ENCODE measurements at places on chromosomes 12 and 14.

GRCh38 chr14:99696929-99697328 is 12.8 kb downstream of the CYP46A1 start:
- no peak for DNase-seq

DNA sequence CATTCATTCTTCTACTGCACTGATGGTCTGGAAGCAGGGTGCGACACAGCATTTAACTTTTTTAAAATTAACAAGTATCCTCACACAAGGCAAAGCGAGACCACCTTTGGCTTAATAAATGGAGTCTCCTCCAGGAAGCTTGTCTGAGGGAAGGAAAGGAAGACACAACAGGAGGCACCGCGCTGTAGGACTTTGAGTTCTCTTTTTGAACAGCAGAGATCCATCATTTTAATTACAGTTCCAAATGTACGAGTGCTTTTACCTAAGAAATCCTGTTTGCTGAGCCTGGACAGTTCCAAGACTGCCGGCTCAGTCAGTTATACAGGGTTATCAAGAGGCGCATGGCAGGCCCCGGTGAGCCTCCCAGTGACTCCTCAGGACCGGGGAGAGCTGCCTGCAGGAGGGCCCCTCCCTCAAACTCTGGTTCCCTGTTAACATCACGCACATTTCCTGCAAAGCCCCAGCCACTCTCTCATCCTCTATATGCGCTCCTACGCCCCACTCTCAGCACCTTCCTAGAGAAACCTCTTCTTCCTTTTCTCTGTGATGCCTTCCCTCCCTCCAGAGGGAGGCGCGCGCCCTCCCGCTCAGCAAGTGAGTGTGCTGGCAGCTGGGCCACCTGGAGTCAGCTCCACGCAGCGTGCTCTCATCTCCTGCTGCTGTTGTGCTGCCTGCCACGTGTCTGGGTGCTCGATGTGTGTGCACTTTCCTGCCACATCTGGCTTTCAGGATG is 46.1 kb downstream of the STX2 start:
- DNase-seq: no peak

DNA sequence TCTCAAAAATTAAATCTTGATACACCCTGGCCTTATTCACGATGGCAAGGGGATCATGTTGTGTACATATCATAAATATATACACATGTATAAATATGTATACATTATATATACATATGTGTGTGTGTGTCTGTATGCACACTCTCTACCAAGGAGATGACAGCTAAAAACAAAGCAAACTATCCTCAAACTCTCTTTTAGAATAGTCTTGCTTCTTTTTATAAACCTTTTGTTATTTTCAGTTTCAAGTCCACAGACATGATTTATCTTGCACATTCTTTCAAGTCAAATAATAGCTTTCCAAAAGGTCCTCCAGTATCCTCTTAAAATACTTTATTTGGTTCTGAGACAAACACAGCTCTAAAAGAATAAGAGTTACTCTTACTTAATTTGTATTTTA is 8.4 kb downstream of the ANO6 start:
- no peak for DNase-seq

DNA sequence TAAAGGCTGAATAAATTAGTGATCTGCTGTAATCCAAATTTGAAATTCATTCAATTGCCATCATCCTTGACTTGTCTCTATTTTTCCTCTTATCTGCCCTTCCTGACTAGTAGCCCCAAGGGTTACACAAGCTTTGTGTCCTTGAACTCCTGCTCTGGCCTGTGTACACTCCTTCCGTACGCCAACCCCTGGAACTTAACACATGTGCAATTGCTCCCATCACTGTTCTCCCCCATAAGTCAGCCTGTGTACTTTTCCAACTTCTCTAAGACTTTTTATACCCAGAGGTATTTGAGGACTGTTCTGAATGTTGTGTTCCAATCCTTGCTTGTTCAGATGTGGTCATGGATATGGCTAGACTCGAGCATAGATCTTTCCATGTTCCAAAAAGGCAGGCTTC is 171.1 kb upstream of the G2E3 start:
- no peak for DNase-seq

GRCh38 chr12:124847113-124848074 is 16.3 kb downstream of the SCARB1 start:
- no peak for DNase-seq

GRCh38 chr12:116160231-116160630 is 117.3 kb downstream of the MED13L start:
- no peak for DNase-seq

GRCh38 chr14:68630611-68631393 is 162.1 kb downstream of the ZFP36L1 start:
- no peak for DNase-seq

Measured in NCI-H1092 (cell line).